ENCODE measurements at places on chromosomes 4 and X. TPM values are rescaled to one million over a fixed set of nuclear protein-coding genes. Genes with fewer than 3 reads are reported as not detected.

The ZCCHC12 gene
- 0.21 TPM for total RNA-seq

The STATH gene
- not detected for total RNA-seq

The MAGEC3 gene
- total RNA-seq: not detected

The WNK3 gene
- total RNA-seq: not detected

The RAB9A gene
- 40.8 TPM for total RNA-seq

The GYG2 gene
- 4.4 TPM for total RNA-seq

The WWC2 gene
- 16.6 TPM for total RNA-seq

The SLITRK4 gene
- total RNA-seq: not detected

The SMIM10L2A gene
- 0.26 TPM for total RNA-seq

The VCX3B gene
- not detected for total RNA-seq

The MAOA gene
- total RNA-seq: 0.30 TPM

The SLC7A11 gene
- 33.3 TPM for total RNA-seq

The LRCH2 gene
- total RNA-seq: 0.04 TPM

The SORBS2 gene
- total RNA-seq: 0.31 TPM

The PNMA5 gene
- total RNA-seq: not detected

The GPR143 gene
- 0.09 TPM for total RNA-seq

The SRPX2 gene
- 3.1 TPM for total RNA-seq

The XG gene
- total RNA-seq: not detected

The SERPINA7 gene
- total RNA-seq: not detected

The KLKB1 gene
- not detected for total RNA-seq

The FAM9C gene
- not detected for total RNA-seq

The WAS gene
- not detected for total RNA-seq

The CLIC2 gene
- 0.15 TPM for total RNA-seq

The CLDN2 gene
- 8.0 TPM for total RNA-seq

The MAGEA2B gene
- total RNA-seq: not detected

Measured in A549 treated with CpdA at 1 μM for 4 hours (cell line).